ENCODE measurements at places on chromosomes 16 and 17.

DNA sequence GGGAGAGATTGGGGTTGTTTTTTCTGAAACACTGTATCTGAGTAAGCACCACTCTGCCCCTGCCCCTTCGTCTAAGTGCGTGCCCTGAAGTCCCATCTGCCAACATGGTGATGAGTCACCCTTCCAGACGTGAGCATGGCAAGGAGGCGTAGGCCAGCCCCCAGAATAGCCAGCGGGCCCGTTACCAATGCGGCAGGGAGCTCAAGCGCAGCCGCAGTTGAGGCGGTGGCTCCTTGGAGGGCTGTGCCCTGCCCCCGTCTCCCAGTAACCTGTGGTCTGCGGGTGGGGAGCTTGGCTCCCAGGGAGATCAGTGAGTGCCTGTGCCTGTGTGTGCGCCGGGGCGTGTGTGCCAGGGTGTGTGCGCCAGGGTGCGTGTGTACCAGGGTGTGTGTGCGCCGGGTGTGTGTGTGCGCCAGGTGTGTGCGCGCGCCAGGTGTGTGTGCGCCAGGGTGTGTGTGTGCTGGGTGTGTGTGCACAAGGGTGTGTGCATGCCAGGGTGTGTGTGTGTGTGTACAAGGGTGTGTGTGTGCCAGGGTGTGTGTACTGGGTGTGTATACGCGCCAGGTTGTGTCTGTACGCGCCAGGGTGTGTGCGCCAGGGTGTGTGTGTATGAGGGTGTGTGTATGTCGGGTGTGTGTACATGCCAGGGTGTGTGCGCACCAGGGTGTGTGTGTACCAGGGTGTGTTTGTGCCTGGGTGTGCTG lies 98.6 kb upstream of the CHMP6 start:
- DNase-seq, result no peak

- no peak for DNase-seq
Observed at GRCh38 chr17:59829217-59830006, 63.3 kb downstream of the TUBD1 start.

DNA sequence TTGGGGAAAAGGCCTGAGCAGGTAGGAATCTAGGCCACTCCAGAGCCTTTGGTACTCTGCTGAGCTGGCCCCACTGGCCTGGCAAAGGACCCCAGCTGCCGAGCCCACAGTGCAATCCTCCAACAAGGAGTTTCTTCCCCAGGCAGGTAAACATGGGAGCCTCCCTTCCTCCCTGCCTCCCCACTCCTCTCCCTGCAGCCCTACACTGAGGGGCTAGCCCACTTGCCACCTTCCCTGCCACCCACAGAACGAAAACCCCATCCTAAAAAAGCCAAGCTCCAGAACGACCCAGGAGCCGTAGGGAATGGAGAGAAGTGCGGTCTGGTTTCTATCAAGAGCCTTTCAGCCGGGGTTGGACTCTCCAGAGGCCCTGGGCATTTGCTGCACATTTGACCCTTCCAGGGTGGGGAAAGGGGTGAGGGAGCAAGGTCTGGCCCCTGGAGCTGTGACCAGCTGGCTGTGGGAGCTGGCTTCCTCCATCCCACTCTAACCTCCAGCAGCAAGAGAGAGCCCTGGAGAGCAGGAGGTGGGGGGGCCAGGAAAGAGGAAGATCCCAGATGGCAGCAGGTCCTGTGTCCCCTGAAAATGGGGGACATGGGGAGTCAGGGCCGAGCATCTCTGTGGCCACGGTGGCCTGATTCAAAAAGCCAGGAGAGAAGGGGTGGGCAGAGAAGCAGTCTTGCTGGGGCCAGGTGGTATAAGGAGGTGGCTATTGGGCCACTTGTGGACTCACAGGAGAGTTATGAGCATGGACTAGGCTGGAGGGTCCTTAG lies 1.3 kb downstream of the HID1 start:
- DNase-seq, result no peak

- DNase-seq, result no peak
Observed at GRCh38 chr17:2926019-2926650, 129.9 kb downstream of the RAP1GAP2 start.

DNA sequence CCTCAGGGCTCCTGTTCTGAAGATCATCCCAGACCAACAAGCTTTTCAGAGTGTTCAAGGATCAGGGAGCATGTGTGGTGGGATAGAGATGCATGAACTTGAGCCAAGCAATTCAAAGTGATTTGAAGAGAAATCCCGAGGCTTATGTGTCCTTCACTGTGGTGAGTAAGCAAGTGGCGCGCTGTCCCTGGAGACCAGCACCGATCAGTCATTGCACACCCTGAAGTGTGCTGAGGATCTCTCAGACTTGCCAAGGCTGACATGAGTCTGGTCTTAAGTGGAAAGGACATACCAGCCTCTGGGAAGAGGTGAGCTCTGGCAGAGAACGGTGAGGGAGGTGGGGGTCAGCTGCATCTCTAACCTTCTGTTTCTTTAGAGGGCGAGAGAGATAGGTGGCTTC lies 43.8 kb upstream of the CDH13 start:
- no peak for DNase-seq

DNA sequence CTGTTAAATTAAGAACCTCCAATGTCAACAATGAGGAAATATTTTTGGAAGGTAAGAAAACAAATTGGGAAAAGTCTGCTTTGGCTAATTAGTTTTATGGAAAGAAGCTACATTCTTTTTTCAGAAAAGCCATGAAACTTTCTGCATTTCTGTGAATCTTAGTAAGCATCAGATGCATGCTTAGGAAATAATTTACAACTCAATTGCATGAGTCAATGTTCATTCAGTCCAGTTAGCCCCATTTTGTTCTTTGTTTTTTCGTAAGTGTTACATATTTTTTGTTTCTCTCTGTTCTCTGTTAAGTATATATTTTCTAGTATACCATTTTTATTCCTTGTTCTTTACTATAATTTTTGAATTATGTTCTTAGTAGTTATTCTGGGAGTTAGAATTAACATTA lies 195.2 kb upstream of the KIF2B start:
- DNase-seq, result no peak

- DNase-seq, result no peak
Observed at GRCh38 chr16:88936008-88936555, 40.9 kb downstream of the CBFA2T3 start.

DNA sequence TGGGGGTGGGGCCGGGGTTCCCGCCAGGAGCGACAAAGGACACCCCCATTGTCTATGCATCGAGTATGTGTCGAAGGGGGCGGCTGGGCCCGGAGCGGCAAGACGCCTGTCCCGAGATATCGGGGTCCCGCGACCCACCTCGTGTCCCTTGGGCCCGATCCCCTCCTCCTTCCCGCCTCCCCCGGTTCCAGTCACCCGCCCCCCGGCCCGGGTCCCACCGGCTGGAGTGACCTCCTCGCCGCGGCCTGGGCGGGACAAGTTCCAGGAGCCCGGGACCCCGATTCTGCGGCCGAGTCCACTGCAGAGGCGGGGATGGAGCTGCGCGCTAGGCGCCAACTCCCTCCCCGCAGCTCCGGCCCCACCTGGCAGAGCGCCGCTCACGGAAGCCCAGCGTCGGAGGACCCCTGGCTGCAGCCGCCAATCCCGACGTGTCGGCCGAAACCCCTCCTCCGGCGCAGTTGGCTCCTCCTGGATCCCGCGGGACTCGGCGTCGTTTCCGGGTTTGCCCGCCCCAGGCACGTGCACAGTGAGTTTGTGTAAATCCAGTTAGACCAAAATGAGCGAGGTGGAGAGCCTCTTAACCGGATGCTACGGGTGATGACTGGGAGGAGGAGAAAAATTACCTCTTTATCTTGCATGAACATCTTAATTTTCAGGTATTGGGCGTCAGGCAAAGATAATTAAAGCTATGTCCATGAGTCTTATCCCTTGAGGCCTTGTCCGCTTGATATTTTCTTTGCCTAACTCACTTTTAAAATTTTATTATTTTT lies at the start of gene NMRAL1:
NMRAL1 (minus strand) TSS at position 434 of the 770 bp plus-strand sequence. CDS start 493 bp downstream, outside the sequence.
- DNase-seq, result peak; percentile 90

DNA sequence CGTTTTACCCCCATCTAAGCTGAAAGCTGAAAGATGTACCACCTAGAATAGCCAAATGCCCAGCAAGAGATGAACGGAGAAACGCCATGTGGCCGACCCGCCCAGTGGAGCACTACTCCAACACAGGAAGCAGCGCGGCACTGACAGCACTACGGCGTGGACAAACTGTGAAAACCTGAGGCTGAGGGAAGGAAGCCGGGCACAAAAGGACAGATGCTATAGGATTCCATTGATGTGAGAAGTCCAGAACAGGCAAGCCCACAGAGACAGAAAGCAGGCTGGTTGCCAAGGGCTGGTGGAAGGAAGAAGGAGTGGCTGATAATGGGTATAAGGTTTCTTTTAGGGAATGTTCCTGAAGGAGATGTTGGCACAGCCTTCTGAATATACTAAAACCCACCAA lies 29.4 kb upstream of the SLC38A8 start:
- DNase-seq, result no peak

- DNase-seq, result no peak
Observed at GRCh38 chr17:76714822-76715495, 4.2 kb upstream of the MXRA7 start.

DNA sequence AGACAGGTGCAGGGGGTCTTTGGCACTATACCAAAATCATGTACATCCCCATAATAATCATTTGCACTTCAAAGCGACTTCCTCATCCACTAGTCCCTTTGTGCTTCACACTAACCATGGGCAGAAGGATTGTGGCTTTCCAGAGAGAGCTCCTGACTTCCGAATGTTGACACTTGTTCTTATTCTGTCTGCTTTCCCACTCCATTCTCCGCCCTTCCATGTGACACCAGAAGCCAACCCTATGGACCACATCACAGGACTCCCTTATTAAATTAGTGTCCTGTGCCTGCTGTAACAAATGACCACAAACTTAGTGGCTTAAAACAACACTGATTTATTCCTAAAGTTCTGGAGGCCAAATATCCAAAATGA lies 91.6 kb downstream of the CMC2 start:
- no peak for DNase-seq

DNA sequence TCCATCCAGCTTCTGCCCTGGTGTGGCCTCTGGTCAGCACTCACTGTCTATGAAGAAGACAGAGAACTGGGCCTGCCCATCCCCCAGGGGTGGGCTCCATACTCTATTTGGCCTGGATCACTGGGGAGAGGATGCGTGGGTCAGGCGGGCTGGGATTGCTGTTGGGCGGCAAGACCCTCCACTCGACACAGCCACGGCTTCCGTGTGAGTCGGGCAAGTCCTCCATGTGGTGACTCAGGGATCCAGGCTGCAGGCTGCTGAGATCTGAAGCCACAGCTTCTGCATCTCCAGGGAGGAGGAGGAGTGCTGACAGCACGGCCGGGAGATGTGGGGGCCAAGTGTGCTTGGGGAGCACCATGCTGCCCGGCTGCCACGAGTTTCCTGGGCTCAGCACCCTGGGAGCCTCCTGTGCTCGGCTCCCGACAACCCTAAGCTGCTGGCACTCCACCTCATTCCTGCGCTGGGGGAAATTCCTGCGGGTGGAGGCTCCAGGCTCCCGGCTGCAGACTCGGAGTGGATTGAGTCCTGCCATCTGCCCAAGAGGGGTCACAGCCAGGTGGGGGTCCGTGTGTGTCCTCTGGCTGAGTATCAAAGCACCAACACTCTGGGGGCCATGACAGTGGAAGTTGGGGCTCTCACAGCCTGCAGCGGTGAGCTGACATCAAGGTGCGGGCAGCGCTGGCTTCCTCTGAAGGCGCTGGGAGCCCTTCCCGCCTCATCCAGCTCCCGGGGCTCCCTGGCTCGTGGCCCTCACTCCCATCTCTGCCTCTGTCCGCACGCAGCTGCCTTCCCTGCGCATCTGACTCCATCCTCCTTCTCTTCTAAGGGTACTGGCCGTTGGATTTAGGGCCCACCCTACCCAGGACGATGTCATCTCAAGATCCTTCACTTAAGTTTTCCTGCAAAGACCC lies 24.4 kb upstream of the CBFA2T3 start:
- DNase-seq, result no peak

- DNase-seq, result no peak
Observed at GRCh38 chr16:49788572-49788971, 67.3 kb downstream of the ZNF423 start.

DNA sequence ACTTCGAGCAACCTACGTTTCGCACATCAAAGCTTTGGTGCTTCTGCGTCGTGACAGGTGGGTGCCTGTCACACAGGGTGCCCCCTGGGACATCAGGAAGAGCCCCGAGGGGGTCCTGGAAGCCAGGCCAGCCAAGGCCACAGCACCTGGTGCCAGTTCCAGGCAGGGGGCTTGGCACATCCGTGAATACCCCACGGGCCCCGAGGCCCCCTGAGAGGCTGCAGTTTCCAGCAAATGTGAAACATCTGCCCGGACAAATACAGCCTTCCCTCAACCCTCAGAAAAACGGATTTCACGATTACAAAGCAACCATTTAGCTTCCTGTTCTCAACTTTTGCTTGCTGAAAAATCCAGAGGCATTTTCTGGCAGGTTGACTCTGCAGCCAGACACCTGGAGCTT lies 109.3 kb upstream of the METRNL start:
- peak; percentile 26 for DNase-seq

- no peak for DNase-seq
Observed at GRCh38 chr17:72126575-72127486, 6.0 kb downstream of the SOX9 start.

DNA sequence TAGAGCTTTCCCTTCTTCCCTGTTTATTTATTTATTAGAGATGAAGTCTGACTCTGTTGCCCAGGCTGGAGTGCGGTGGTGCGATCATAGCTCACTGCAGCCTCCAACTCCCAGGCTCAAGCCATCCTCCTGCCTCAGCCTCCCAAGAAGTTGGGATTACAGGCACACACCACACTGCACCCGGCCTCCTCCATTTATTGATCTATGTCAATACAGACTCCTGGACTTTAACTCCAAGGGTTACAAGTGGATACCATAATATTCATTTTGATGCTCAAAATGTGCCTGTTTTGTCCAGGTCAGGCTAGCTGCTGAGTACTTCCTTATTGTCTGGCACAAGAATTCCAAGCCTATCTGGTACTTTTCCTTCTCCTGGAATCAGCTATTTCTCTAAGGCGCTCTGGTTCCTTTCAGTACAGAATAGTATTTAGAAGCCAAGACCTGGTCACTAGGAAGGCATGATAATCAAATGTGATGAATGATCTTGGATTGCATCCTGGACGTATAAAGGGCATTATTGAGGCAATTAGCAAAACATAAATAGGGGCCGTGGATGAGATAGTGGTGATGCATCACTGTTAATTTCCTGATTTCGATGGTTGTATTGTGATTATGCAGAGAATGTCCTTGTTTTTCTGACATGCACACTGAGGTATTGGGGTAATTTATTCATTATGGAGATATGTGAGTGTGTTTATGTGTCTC lies 21.7 kb downstream of the IL4R start:
- no peak for DNase-seq

- no peak for DNase-seq
Observed at GRCh38 chr17:67376415-67376736, 705 bp upstream of the PITPNC1 start.

DNA sequence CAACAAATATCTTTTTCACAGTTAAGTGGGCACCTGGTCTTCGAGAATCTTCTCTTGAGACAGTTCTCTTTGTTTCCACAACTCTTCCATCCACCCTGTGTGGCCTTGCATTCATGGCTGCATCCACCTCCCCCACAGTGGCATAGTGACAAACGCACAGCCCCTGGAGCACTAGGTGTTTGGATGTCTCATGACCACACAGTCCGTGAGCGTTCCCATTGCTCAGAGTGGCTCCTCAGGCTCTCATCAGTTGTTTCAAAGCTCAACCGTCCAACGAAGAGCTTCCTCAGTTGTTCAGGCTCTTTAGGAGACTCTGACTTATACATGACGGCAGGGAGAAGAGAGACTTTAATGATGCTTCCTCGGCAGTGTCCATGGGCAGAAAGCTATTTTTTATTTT lies 191.6 kb downstream of the CDRT15L2 start:
- no peak for DNase-seq

GRCh38 chr16:28326881-28327610 lies 34.7 kb downstream of the SBK1 start:
- DNase-seq, result no peak

- peak; percentile 88 for DNase-seq
Observed at GRCh38 chr16:22192261-22193062, 13.6 kb upstream of the EEF2K start.

GRCh38 chr17:40124279-40125141 lies 2.7 kb downstream of the MSL1 start:
- DNase-seq, result no peak

All from left lobe of liver (tissue), 2 donors.